ENCODE measurements at places on chromosomes 1 and 21.

DNA sequence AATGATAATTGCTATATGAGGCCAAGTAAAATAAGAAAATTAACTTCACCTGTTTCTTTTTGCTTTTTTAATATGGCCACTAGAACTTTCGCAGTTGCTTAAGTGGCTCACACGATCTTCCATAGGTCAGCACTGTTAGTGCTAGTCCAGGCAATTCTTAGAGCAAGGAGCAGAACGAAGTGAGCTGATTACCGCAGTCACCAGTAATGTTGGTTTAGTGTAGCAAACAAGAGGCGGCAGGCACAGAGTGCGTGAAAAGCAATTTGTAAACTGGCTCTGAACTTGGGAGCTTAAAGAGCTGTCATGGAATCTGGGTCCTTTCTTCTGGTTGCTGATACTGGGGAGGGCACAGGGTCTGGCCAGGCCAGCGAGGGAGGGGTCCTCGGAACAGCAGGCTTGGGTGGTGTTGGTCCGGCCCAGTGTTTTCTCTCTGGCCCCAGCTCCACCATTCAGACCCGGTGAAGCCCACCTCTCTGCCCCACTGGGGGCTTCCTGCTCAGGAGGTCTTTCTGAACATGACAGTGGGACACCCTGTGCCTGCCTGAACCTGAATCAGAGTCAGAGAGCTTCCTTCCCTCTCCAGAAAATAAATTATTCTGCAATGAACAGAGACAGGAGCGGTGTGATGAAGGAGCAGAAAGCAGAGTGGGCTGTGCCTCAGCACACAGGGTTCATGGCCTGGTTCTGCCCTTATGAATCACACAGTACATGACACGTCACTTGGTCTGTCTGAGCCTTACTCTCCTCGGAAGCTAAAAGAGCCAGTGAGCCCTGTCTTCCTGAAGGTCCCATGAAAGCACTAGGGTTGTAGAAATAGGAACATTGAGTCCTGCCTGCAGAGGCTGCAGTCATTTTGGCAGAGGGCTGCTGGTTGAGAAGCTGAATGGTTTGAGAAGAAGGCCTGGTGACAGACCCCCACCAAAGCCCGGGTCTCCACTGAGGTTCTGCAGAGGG lies 11.9 kb downstream of the ETS2 start:
- DNase-seq: no peak

GRCh38 chr1:117622726-117623125 lies 16.9 kb downstream of the TENT5C start:
- no peak for DNase-seq

GRCh38 chr1:95254959-95255358 lies 20.9 kb downstream of the RWDD3 start:
- DNase-seq: no peak

- DNase-seq: no peak
Observed at GRCh38 chr1:207021139-207021861, 11.3 kb downstream of the C1orf116 start.

DNA sequence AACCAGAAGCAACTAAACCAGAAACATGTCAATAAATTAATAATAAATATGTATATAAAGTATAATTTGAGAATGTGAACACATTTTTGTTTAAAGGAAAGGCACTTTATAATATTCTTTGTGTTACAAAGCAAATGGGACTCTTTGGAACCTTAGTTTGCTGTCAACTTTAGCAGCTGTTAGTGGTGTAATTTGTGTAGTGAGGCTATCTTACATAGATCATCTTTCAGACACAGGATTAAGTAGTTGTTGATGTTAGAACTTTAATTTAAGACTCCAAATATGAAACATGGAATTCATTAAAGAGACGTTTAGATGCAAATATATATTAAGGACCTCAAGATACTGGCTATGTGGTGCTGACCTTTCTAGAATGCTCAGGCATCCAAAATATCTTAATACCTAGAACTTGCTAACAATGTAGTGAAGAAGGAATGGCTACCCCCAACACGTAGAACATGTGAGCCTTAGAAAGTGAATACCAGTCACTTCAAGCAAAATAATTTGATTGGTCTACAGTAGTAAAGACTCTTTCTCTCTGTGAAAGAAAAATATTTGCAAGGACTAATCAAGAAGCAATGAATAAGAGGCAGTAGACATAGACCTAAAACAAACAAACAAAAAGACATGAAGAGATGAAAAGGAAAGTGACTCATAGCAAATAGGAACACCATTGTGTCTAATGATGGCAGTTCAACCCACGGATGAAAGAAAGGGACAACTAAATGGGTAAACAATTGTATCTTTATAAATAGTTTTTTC lies 811.4 kb downstream of the USP25 start:
- no peak for DNase-seq

DNA sequence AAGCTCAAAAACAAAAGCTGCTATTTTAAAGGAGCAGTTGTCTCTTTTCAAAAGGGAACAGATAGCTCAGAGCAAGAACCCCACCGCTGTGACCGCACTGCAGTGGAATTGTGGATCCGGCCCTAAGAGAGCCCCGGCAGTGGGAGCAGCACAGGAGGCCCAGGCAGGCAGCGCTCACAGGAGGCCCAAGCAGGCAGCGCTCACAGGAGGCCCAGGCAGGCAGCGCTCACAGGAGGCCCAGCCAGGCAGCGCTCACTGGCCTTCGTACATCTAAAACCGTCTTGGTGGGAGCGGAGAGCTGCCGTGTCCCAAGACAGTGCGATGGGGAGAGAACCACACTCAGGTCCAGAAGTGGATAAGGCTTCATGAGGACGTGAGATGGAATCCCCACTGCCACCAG lies 4.0 kb downstream of the TFF3 start:
- no peak for DNase-seq

GRCh38 chr1:215545096-215545495 lies 22.0 kb upstream of the KCTD3 start:
- no peak for DNase-seq

DNA sequence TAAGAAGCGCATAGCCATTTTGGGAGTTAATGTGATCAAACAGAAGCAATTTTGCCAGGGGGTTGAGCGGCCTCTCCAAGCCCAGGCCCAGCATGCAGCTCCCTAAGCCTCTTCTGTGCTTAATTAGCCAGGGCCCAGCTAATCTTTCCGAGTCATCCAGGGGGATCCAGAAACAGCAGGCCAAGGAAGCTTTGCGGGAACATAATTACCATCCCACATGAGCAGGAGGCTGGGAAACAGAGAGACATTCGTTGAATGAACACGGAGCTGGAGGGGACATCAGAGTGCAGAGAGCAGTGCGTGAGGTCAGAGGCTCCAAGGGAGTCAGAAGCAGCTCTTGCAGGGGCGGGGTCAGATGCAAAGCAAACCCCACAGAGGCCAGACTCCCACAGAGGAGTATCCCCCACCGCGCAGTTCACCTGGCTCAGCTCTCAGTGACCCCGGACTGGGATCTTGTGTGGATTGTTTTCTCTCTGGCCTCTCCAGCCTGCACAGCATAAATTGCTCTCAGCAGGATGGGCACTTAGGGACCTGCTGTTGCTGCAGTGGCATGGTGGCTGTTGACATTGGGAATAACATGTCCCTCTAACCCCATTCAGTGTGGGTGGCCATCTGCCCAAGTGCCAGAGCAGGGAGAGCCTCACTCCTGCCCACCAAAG lies 657.4 kb downstream of the AJAP1 start:
- no peak for DNase-seq

GRCh38 chr1:45354838-45355237 lies 14.6 kb upstream of the MUTYH start:
- DNase-seq: no peak

DNA sequence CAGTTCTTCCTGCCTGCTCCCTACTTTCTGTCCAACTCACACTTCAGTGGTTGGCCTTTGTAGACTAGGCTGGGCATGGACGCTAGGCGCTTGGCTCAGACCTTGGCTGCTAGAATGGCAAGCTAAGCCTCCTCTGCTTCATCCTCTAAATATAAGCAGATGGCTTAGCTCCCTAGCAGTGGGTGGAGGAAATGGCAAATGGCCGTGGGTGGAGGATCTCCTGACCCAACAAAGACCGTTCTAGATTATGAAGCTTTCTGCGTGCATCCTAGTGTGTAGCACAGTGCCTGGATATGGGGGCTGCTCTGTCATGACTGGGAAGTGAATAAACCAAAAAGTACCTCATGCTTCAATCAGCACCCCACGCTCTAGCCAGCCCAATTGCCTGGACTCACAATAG lies 10.4 kb upstream of the ETV3L start:
- DNase-seq: no peak

- DNase-seq: no peak
Observed at GRCh38 chr1:98055457-98055856, 134.6 kb upstream of the DPYD start.

- no peak for DNase-seq
Observed at GRCh38 chr1:28781305-28781704, 30.7 kb upstream of the OPRD1 start.

- no peak for DNase-seq
Observed at GRCh38 chr1:90274376-90274775, 279.5 kb downstream of the ZNF326 start.

DNA sequence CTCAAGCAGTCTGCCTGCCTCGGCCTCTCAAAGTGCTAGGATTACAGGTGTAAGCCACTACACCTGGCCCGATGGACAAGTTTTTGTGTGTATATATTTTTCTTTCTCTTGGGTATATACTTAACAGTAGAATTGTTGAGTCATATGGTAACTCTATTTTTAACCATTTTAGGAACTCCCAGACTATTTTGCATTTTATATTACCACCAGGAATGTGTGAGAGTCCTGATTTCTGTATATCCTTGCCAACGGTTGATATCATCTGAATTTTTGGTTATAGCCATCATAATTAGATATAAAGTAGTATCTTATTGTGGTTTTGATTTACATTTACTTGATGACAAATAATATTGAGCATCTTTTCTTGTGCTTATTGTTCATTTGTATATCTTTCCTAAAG lies 20.7 kb downstream of the FNBP1L start:
- DNase-seq: no peak

DNA sequence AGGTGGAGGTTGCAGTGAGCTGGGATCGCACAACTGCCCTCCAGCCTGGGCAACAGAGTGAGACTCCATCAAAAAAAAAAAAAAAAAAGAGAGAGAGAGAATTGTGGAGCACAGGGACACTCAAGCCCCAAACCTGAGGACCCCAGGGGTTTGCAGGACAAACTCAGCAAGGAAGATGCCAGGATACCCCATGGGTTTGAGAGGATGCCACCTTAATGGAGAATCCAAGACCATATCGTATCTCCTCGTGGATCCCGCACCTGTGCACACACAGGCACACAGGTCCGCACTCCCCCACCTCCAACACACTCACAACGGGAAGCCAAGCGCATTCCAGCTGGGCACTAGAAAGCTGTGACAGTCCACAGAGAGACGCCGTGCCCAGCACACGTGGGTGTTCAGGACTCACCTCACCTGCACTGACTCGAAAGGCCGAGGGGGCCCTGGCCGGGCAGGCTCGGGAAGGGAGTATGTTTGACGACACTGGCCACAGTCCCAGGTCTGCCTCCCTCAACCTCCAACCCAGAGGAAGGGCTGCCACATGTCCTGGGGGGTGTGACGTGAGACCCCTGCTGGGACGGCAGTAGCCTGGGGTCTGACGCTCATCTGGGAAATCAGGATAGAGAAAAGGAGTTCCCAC lies 11.1 kb downstream of the CHD5 start:
- no peak for DNase-seq

GRCh38 chr1:55695552-55695951 lies 480.4 kb upstream of the USP24 start:
- no peak for DNase-seq

DNA sequence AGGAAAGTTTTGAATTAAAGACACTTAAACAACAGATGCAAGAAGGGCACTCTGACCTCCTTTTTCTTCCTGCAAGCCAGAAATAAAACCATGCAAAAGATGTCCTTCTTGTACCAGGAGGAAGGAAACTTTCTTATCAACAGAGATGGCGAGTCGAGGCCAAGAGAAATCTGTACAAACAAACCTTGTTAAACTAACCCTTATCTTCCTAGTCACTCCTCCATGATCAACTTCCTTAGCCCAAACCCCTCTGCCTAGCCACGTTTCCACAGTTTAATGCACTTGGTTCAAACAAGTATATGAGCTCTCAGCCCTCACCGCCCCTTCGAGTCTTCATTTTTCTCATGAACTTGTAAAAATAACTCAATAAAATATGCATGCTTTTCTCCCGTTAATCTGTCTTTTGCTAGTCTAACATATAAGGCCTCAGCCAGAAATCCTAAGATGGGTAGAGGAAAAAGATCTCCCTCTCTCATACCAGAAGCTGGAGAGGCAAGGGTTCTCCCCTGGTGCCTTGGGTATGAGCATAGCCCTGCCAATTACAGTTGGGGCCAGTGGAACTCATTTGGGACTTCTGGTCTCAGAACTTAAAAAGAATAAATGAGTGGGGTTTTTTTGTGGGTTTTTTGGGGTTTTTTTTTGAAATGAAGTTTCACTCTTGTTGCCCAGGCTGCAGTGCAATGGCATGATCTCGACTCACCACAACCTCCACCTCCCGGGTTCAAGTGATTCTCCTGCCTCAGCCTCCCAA lies 141.7 kb upstream of the SOD1 start:
- DNase-seq: no peak

DNA sequence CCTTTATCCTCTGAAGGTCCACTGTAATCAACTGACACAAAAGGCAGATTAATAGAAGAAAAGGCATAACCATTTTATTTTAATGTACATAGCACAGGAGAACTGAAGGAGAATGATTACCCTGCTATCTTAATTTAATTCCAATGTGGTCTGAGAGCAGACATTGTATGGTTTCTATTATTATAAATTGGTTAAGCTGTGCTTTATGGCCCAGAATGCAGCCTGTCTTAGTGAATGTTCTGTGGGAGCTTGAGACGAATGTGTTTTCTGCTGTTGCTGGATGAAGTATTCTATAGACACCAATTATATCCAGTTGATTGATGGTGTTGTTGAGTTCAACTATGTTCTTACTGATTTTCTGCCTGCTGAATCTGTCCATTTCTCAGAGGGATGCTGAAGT lies 25.0 kb upstream of the SLC2A1 start:
- DNase-seq: no peak
